ENCODE measurements at places on chromosomes 2 and 18.

- DNase-seq = no peak
Observed at GRCh38 chr18:36595046-36595817, 233.6 kb downstream of the TPGS2 start.

DNA sequence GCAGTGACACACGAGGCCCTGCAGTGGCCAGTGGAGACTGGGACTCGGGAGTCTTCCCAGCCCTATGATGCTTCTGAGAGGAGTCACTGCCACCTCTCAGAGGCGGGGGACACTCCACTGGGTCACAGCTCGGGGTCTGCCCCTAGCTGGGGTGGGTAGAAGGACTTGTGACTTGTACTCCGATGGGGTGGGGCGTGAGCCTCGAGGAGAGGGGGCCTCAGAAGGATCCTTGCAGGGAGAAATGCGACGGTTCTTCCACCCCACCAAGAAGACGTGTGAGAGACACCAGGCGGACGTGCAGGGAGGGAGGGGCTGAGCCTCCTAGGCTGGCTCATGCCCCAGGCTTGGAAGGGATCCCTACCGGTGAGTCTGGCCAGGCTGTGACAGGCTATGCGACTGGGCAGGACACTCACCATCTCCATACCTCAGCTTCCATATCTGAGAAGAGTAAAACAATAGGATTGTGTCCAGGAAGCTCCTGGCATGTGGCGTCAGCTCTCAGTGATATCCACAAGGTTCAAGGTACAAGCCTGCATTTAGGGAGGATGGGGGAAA, 11.1 kb upstream of the OTOS start:
- DNase-seq = no peak

GRCh38 chr2:149080099-149080498, 41.6 kb downstream of the LYPD6B start:
- DNase-seq = peak; percentile 48

DNA sequence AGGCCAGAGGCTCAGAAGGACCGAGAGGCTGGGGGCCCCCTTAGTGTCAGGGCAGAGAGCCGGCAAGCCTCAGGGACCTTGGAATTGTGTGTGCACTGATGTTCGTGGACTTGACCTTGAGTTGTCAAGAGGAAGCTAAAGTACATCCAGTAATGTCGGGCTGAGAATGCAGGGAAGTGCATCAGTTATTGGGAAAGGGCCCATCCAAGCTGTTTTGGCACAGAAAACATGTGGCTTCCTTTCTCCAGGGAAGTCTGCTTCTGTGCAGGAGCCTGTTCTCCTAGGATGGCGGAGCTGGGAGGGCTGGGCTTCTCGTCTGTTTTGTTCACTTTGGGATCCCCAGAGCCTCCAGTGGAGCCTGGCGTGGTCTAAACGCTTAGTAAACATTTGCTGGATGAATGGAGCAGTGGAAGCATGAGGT, 23.7 kb downstream of the ATOH8 start:
- DNase-seq = no peak

DNA sequence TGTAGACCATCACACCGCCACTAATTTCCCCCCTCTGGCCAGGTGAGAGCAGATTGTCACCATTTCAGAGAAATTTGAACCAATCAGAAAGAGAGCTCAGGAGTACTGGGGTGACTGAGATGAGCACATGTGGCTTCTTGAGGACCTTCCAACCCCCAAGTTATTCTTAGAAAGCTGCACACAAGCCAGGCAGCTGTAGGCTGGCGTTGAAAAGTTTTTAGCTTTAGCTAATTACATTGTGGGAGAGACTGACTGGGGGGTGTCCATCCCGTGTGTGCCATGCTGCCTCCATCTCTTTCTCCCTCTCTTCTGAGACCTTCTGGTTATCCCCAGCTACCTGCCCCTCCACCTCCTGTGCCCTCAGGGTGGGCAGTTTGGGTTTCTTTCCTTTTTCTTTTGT, 154.0 kb downstream of the AGAP1 start:
- no peak for DNase-seq

- DNase-seq = no peak
Observed at GRCh38 chr2:11558214-11558886, 24.5 kb downstream of the GREB1 start.

DNA sequence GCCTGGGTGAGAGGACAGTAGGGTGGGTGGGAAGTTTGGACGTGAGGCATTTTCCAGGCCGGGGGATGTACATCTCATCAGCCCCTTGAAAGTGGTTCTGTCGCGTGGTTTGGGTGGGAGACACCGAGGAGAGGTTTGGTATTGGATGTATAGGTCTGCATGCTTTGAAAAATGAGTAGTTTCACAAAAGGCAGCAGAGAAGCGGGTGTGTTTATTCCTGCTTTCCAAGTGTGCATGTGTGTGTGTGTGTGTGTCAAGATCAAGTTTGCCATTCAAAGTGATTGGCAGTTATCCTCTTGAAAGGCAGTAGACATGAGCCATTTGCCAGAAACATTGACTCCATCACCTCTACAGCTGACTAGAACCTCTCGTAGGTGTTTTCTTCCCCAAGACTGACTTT, 423.1 kb upstream of the POU3F3 start:
- DNase-seq = no peak

DNA sequence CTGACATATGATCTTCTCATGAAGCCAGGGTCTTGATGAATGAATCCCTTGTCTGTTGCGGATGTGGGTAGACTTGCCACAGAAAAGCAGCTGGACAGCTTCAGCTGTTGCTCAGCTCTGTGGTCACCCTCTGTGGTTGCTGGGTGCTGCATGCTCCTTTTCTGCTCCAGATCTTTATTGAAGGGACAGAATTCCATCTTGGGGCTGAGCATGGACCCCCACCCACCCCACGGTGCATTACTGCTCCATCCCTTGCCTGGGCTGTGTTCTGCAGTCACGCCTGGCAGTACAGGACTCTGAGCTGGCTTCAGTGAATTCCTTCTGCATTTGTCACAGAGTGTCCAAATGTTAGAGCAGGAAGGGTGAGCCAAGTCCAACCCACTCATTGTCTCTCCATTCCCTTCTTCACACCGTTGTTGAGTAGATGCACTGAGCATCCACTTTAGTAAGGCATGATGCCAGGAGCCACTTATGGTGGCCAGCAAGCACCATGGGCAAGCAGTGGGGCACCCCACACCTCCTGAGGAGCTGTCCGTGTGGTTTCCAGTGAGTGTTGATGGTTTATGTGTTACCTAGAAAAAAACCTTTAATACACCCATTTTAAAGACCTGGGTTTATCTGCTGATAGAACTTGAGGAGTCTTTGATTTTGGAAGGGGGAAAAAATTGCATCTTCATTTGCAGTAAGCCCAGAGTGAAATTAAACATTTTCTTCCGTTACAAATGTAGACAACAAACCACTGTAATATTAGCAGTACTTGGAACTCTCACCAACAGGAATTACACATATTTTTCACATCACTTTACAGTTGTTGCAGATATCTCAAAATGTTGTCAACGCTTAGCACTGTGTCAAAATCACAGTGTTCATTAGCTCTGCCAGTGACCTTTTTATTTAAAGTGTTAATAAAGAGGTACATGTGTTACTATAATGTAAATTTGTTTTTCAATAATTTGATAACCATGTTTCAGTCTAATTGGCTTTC, 14.7 kb upstream of the ITGB6 start:
- peak; percentile 91 for DNase-seq

GRCh38 chr2:102592601-102593000, 26.8 kb upstream of the SLC9A2 start:
- peak; percentile 5 for DNase-seq

DNA sequence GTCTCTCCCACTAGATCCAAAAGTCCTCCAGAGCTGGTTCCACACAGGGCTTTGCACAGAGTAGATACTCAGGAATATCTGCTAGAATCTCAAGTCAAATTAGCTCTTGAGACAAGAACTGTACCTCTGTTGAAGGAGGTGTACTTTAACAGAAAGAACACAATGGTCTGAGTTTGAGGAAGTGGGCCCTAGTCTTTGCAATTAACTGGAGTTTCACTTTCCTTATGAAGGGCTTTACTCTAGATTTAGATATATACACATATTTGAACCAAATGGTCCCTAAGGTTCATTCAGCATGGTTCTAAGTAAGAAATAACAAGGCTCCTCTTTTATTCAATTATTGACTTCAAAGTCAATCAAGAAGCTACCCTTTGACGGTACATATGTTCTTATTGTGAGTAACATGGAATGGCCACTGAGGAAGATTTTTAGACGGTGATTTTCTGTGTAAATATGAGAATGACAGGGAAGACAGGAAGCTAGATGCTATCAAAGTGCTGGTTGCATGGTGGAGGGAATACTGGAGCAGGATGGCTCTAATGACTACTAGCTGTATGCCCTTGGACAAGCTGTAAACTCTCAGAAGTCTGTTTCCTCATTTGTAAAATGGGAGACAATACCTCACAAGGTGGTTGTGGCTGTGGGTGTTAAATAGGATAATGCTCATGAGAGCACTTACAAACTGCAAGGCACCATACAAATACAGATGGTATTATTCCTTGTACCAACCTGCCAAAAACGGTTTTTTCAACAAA, 73.5 kb upstream of the SERTAD2 start:
- DNase-seq = no peak

- no peak for DNase-seq
Observed at GRCh38 chr2:42488297-42488696, 5.5 kb downstream of the KCNG3 start.

DNA sequence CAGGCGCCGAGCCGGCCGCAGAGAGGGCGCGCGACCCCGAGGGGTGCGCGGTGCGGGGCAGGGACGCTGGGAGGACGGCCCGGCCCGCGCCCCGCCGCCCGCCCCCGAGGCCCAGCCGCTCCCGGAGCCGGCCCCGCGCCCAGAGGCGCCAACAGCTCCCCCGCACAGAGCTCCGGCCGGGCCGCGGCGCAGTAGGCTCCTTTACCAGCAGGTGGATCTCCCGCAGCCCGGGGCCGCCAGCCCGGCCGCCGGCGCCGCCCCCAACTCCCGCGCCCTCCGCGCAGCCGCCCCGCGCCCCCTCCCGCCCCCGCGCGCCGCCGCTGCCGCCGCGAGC, 258 bp downstream of the MGAT4A start:
- no peak for DNase-seq

- no peak for DNase-seq
Observed at GRCh38 chr2:38631976-38632375, 29.2 kb upstream of the HNRNPLL start.

- DNase-seq = no peak
Observed at GRCh38 chr2:35873921-35874320, 481.7 kb upstream of the CRIM1 start.

- DNase-seq = peak; percentile 7
Observed at GRCh38 chr18:21851327-21851961, 110.9 kb downstream of the MIB1 start.

GRCh38 chr18:2417861-2418610, 153.3 kb downstream of the METTL4 start:
- DNase-seq = peak; percentile 54

GRCh38 chr2:150125708-150126107, 361.8 kb downstream of the RND3 start:
- peak; percentile 92 for DNase-seq

- DNase-seq = no peak
Observed at GRCh38 chr2:120817136-120817955, 81.7 kb downstream of the GLI2 start.

- no peak for DNase-seq
Observed at GRCh38 chr2:866009-866680, 84.5 kb upstream of the SNTG2 start.

DNA sequence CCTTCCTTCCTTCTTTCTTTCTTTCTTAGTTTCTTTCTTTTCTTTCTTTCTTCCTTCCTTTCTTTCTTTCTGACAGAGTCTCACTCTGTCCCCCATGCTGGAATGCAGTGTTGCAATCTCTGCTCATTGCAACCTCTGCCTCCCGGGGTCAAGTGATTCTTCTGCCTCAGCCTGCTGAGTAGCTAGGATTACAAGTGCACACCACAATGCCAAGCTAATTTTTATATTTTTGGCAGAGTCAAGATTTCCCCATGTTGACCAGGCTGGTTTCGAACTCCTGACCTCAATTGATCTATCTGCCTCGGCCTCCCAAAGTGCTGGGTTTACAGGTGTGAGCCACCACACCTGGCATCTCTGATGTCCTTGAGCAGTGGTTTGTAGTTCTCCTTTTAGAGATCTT, 48.5 kb downstream of the IL1R2 start:
- DNase-seq = no peak

DNA sequence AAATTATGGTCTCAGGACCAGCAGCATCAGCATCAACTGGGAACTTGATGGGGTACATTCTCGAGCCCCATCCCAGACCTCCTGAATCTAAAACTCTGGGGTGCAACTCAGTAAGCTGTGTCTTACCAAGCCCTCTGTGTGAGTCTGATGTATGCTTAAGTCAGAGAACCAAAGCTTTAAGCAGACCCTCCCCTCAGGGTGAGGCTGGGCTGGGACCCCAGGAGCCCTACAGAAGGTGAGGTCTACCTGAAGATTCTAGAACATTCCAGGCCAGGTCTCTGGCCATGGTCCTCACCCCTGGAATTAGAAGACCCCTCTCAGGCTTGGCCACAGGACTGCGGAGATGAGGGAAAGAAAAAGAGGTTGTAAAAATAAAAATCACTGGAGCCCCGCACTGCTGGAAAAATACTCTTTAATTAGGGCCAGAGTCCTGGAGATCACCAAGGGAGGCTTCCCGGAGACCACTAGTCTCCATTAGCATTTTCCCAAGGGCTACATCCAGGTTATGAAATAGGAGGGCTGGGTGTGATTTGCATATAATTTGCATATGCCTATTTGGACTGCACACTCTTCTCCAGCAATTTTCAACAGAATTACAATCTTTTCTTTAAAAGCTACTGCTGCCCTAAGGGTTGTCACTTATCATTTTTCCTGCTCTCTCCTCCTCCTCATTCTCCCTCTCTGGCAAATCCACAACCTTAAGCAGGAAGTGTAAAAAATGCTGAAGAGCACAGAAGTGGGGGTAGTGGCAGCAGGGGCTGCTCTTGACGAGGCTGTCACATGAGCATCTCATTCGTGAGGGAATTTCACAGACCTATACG, 100.2 kb downstream of the ZBTB7C start:
- DNase-seq = no peak

- no peak for DNase-seq
Observed at GRCh38 chr2:229784791-229785190, 70.4 kb upstream of the DNER start.

GRCh38 chr2:163592954-163593622, 142.7 kb downstream of the FIGN start:
- no peak for DNase-seq

GRCh38 chr18:46051731-46052461, 20.2 kb downstream of the PSTPIP2 start:
- DNase-seq = peak; percentile 39

GRCh38 chr2:54164106-54164505, 48.7 kb downstream of the ACYP2 start:
- no peak for DNase-seq

Measured in fibroblast of skin of right quadriceps (primary cell).